ENCODE measurements at places on chromosomes 4 and X.

DNA sequence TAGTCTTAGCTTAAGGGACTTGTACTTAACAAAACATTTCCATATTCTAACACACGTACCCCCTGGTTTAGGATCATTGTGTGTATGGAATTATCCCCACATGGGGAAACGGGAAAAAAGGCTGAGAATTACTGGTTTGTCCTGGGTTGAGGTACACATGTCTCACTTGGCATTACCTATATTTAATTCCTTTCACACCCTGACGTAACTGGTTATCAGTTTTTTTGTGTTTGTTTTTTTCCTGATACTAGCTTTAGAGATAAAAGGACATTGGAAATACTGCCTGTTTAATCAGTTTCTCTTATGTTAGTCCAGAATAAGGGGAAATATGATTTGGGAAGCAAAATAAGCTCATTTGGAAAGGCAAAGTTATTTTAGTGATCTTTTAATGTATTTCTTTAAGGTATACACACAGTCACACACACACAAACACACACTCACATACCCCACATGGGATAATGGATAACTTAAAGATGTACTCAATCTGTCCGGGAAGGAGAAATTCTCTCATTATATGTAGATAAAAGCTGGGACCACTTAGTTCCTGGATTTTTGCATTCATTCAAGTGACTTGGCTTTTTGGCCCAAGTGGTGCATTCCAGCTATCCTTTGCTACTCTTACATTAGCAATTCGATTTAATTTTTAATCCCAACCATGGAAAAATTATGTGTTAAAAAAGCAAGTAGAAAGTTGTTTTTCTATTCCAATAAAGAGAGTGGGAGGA is 13.0 kb downstream of the SEPTIN11 start:
- no peak for DNase-seq

- no peak for DNase-seq
These were observed 382.1 kb upstream of the EPHA5 start for GRCh38 chr4:66052426-66052825.

DNA sequence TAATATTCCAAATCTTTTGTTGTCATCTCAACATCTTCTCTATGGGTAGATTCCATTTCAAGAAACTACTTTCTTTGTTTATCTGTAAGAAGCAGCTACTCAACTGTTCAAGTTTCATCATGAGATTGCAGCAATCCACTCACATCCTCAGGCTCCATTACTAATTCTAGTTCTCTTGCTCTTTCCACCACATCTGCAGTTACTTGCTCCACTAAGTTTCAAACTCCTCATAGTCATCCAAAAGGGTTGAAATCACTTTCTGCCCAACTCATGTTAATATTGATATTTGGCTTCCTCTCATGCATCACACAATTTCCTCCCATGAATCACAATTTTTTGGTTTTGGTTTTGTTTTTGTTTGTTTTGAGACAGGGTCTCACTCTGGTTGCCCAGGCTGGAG is 35.7 kb downstream of the ADH5 start:
- DNase-seq, result no peak

DNA sequence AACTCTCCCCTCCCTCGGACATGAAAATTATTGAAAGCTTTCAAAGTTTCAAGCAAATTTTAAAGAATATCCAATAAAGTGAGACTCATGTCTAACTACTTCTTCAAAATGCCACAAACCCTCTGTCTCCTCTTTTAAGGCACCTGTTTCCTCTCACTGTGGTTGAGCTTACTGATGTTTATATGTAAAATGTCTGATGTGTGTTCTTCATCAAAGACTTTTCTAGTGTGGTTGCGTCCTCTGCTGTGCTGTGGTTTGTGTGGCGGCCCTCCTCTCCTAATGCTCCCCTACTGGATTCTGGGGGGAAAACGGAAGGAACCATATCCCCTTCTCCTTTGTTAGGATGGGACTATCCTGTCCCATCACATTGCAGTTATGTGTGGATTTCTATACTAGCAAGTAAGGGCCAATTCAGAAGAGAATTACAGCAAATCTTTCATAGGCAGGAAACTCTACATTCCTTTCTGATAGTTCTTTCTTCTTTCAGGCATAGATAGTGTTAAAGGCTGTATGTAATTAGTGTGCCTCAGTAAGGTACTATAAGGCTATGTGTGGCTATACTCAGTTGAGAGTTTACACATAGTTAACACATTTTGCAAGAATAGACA is 221.0 kb upstream of the GPRIN3 start:
- DNase-seq, result no peak

DNA sequence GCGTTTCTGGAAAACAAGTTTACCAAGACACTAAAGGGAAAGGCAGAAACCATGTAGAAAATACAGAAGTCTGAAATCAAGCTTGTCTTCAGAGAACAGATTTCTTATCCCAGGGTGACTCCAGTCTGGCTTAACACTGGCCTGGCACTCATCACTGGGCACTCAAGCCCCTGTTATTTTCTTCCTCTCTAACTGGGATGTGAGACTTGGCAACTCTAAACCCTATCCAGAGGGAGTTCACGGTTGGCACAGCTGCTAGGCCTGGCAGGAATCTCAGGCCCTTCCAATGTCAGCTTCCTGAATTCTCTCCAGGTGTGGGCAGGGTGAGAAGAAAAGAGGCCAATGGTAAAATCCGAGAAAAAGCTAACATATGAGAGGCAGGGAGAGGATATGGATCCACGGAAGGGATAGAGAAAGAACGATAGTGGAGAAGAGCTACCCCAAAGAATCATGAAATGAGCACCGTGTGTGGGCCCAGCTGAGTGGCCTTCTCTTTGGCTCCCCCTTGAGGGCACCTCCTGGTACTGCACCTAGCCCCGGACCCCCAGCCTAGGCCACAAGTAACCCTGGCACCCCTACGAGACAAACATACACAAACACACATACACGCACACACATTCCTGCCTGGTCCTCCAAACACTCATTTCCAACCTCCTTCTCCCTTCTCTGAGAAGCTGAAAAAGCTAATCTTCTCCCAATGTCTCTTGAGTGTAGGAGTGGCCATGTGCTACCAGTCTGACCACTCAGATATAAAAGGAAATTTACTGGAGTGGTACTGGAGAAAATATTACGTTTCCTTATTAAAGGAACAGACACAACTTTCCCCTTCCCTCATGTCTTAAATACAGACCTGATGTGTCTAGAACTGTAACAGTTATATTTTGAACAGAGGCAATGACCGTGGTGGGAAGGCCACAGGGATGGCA is 16.6 kb upstream of the PTCHD1 start:
- no peak for DNase-seq

DNA sequence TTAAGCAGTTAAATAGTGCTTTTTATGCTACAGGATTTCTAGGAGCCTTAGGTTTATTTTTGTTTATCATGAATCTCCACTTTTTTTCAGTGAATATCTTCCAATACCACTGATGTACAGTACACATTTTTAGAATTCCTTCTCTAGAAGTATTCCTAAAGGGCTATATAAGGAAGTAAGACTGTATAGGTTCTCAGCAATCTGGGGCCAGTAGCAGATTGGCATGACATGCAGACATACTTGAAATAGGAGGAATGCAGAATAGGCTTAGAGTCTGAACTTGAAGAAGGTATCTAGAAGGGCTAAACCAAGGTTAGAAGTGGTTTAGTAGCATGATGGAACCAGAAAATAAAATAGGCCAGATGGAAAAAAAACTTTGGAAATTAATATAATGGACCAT is 29.8 kb downstream of the HEPH start:
- peak; percentile 4 for DNase-seq

DNA sequence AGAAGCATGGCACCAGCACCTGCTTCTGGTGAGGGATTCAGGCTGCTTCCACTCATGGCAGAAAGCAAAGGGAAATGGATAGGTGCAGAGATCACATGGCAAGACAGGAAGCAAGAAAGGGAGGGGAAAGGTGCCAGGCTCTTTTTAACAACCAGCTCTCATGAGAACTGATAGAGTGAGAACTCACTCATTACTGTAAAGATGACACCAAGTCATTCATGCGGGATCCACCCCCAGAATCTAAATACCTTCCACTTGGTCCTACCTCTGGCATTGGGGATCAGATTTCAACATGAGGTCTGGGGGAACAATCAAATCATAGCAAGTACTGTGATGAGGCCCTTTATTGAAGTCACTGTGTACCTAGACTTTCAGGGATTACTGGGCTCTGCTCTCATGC is 72.0 kb upstream of the PRDM5 start:
- DNase-seq, result no peak

GRCh38 chr4:3855646-3856045 is 89.5 kb downstream of the ADRA2C start:
- DNase-seq, result no peak

DNA sequence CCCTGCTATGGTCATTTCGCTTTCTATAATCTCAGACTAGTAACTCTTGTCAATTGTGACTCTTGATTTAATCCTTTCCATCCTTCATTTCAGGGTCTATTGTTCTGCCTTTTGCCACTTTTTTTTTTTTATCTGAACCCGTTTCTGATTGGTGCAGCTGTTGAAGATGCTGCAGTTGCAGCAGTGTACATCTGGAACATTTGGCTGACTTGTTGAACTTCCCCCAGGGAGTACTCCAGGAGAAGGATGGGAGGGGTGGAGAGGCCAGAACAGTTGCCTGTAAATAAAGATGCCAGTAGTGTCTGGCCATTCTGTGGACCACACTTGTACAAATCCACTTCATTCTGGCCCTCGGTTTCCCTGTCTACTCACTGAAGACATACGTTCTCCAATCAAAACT is 1.0 kb upstream of the EDA start:
- DNase-seq, result no peak

DNA sequence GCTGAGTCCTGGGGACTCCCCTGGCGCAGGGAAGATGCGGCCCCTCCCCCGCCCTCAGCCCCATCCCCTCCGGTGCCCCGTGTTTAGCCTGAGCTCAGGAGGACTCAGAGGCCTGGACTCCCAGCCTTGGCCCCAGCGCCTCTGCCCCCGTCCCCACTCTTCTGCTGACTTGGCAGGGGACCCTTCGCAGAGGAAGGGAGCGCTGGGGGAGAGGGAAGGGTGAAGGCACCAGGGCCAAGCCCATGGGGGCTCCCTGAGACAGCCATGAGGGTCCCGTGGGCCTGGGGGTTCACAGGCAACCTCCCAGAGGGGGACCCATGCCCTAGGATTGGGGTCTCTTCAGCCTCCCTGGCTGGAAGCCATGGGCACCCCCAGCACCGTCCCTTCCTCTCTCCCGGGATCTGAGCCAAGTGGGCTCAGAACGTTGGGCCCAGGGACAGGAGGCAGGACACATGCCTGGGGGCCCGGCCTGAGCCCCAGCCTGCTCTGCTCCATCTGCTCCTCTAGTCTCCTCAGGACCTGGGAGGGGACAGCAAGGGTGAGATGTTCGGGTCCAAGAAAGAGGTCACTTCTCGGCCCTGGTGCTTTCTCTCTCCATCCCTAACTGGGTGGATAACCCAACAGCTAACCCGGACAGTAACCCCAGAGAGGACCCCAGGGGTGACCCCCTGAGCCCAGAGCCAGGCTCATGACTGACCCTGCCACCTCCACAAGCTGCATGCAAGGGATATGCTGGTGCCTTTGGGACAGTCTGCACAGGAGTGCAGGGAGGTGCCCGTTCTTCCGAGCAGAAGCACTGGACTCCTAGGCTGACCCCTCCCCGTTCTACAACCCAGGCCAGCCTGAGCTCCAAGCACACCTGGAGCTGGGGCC is 1.5 kb upstream of the CPLX1 start:
- no peak for DNase-seq

DNA sequence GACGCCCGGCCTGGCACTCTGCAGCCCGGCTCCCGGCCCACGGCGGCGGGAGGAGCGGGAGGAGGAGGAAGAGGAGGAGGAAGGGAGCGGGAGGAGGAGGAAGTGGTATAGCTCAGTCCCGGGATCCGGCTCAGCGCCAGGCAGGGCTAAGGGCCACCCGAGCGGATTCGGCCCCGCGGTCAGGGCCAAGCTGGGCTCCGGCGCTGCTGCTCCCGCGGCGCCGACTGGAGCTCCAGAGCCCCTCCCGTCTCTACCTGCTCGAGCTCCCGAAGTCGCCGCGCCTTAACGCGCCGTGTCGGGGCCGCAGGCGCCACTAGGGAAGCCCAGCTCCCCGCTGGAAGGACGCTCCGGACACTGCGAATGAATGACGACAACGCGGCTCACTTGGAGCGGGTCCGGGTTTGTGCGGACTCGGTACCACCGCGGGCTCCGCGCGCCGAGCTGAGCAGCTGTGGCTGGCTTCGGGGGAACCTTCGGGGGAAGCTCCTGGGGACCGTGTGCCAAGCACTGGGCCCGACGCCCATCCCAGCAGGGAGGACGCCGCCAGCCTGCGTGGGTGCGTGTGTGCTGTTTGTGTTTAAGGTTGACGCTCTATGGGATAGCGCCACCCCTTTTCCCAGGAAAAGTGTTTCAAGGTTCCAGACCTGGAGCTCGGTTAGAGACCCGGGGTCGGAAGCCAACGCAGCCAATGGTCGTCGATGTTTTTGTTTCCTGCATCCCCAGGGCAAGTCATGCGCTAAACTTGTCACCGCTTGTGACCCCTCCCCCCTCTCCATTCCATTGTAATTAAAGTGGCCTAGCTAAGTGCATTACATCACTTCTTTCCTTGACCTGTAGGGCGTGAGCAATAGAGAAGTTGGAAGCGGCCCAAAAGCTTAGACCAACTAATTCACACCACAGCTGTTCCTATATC is at the start of gene TBC1D9:
TBC1D9 (minus strand) TSS at position 67 of the 913 bp plus-strand sequence. CDS start 340 bp downstream, outside the sequence.
- no peak for DNase-seq

GRCh38 chrX:79146640-79147390 is 2.3 kb downstream of the GPR174 start:
- DNase-seq, result no peak

All from AG04449 (cell line).